ENCODE measurements at places on chromosomes 3 and 15. TPM values are rescaled to one million over a fixed set of nuclear protein-coding genes. Genes with fewer than 3 reads are reported as not detected.

CCDC9B gene
- total RNA-seq, result 0.60 TPM

CCDC66 gene
- total RNA-seq, result 65.4 TPM

STRC gene
- total RNA-seq, result 1.1 TPM

DVL3 gene
- total RNA-seq, result 23.1 TPM

TNNC1 gene
- 4.3 TPM for total RNA-seq
